Nucleus accumbens (tissue), 56 donors: ENCODE measurements at places on chromosomes 3 and 15.

- no peak for DNase-seq
These were observed 500 bp upstream of the RAB6B start for GRCh38 chr3:133896002-133896761.

DNA sequence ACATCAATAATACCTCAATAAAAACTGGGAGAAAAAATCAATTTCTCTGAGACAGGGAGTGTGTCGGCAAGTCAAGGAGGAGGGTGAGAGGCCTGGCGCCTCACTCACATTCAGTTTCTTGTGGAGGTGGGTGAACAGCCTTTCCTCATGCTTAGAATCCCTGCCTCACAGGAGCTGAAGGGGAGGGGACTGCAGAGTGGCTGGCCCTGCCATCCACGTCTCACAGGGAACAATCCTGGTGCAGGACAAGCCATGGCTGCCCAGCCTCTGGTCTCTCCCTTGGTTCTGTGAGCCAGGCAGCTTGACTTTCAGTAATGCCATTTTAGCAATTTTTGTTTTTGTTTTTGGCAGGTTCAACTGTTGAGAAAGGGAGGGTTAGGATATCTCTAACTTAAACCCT lies 126.5 kb upstream of the HACD2 start:
- DNase-seq: no peak

- DNase-seq: no peak
These were observed 19.8 kb downstream of the RAB7A start for GRCh38 chr3:128745742-128746141.

DNA sequence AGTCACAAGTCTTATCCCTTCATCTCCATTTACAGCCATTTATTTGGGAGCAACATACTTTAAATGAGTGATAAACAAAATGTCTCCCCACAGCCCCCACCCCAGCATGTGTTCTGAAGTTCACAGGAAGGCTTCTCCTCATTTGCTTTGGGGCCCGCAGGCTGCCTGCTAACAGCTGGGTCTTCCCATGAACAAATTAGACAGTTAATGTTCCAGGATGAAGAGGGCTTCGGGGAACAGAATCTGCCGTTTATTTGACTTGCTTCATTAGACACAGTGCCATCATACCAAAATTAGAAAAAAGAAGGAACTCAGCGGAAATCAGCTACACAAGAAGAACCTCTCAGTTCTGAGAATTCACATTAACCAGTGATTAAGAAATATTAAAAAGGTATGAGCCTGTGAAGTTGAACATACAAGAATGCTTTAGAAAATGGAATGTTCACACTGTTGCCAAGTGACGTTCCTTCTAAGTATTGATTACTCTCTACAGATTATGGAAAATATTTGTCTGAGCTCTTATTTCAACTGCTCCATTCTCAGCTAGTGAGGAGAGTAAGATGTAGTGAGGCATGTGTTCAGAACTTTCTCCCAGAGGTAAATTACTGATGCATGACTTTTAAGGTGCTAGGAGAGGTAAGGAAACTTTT lies 107.5 kb upstream of the THBS1 start:
- DNase-seq: no peak

- DNase-seq: no peak
These were observed 10.1 kb downstream of the AADACL2 start for GRCh38 chr3:151743855-151744254.

DNA sequence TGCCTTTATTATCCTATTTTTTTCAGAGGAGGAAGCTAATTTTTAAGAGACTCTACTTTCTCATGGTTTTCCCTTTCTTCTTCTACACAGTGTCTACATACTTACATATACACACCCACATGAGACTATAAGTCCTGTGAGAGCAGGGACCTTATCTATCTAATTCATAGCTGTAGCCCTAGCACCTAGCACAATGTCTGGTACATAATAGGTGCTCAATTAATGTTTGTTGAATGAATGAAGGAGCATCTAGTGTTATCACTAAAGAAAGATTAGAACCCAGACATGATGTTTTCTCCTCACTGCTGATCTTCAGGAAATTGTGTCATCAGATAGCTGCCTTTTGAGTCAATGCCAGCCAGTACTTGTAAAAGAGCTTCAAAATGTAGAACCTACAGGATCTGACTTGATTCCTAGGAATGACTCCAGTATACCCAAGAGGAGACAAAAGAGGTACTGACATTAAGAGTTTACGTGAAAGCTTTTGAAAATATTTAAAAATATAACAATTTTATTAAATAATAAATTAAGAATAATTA lies 2.5 kb downstream of the SCG5 start:
- DNase-seq: no peak
